Right kidney (tissue), 9 donors: ENCODE measurements at places on chromosomes 5 and 9.

- DNase-seq: no peak
These were observed 13.3 kb upstream of the SEC16A start for GRCh38 chr9:136496181-136496580.

- DNase-seq: no peak
These were observed 13.1 kb downstream of the LRRC26 start for GRCh38 chr9:137156567-137157375.

GRCh38 chr5:157219491-157220271 is 39.0 kb downstream of the ITK start:
- DNase-seq: no peak

DNA sequence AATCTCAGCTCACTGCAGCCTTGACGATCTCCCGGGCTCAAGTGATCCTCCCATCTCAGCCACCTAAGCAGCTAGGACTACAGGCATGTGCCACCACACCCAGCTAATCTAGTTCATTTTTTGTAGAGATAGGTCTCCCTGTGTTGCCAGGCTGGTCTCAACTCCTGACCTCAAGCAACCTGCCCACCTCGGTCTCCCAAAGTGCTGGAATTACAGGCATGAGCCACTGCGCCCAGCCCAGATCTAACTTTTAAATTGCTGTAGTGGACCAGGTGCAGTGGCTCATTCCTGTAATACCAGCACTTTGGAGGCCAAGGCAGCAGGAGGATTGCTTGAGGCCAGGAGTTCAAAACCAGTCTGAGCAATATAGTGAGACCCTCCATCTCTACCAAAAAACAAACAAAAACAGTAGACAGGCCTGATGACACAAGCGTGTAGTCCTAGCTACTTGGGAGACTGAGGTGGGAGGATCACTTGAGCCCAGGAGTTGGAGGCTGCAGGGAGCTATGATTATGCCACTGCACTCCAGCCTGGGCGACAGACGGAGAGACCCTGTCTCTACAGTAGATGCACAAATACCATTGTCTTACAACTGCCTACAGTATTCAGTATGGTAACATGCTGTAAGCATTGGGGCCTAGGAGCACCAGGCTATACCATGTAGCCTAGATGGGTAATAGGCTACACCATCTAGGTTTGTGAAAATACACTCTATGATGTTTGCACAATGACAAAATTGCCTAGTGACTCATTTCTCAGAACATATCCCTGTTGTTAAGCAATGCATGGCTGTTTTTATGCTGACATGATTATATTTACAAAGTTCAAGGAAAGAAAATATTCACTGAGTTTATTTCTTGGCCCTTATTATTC is 1.5 kb upstream of the SIT1 start:
- no peak for DNase-seq

DNA sequence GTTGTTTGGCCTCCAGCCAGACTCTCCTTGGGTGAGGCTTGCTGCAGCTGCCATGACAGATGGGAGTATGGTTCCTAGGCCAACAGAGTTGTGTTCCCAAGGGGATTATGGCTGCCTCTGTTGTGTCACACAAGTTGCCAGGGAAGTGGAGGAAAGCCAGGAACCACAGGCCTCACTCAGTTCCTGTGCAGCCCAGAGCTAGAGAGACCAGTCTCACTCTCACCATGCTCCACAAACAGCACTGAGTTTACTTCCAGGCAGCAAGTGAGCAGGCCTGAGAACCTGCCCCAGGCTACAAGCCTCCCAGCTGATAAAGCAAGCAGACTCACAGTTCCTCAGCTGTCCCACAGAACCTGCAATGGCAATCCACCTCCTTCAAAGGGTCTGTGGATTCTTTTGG is 273.6 kb upstream of the TAS2R1 start:
- DNase-seq: no peak

- DNase-seq: no peak
These were observed 384.1 kb downstream of the EBF1 start for GRCh38 chr5:158715592-158715991.
